RPMI7951 (cell line): ENCODE measurements at places on chromosomes 3 and 15. TPM values are rescaled to one million over a fixed set of nuclear protein-coding genes. Genes with fewer than 3 reads are reported as not detected.

The RASGRF1 gene
- 7.5 and 8.7 TPM in 2 replicates for total RNA-seq

The LARP6 gene
- 64.3 and 72.7 TPM in 2 replicates for total RNA-seq

The MASP1 gene
- not detected in 2 replicates for total RNA-seq

The TERC gene
- 45.8 and 88.5 TPM in 2 replicates for total RNA-seq

The CACNA2D2 gene
- total RNA-seq = under 0.01 TPM in 1 of 2 replicates, not detected in the other

The NAA50 gene
- 203 and 212 TPM in 2 replicates for total RNA-seq

The ARGFX gene
- total RNA-seq = not detected in 2 replicates

The DNAH12 gene
- total RNA-seq = 0.49 and 1.6 TPM in 2 replicates

The AP3B2 gene
- total RNA-seq = 1.4 and 1.7 TPM in 2 replicates

The ROBO1 gene
- total RNA-seq = 36.2 and 40.0 TPM in 2 replicates

The PIK3R4 gene
- 42.4 and 56.1 TPM in 2 replicates for total RNA-seq

The RTP3 gene
- total RNA-seq = not detected in 2 replicates

The ASB14 gene
- total RNA-seq = not detected in 2 replicates

The DALRD3 gene
- total RNA-seq = 46.4 and 54.9 TPM in 2 replicates

The PP2D1 gene
- not detected in 2 replicates for total RNA-seq

The HEG1 gene
- total RNA-seq = 27.4 and 29.3 TPM in 2 replicates

The GPR62 gene
- total RNA-seq = not detected in 2 replicates

The SYNM gene
- total RNA-seq = 6.6 and 7.3 TPM in 2 replicates

The ILDR1 gene
- not detected in 2 replicates for total RNA-seq

The MOBP gene
- total RNA-seq = not detected in 2 replicates

The TM4SF1 gene
- total RNA-seq = 87.2 and 94.1 TPM in 2 replicates

The STARD9 gene
- total RNA-seq = 4.4 and 5.9 TPM in 2 replicates

The NR1I2 gene
- total RNA-seq = 0.12 TPM in 1 of 2 replicates, not detected in the other

The ALDH1L1 gene
- total RNA-seq = not detected in 2 replicates

The SPINK8 gene
- total RNA-seq = not detected in 2 replicates

The P2RY14 gene
- not detected in 2 replicates for total RNA-seq

The LMAN1L gene
- total RNA-seq = not detected in 2 replicates

The CCDC13 gene
- 0.20 and 0.48 TPM in 2 replicates for total RNA-seq

The MYRIP gene
- not detected in 2 replicates for total RNA-seq

The CHSY1 gene
- total RNA-seq = 37.7 and 41.5 TPM in 2 replicates

The HRH1 gene
- 18.8 and 22.6 TPM in 2 replicates for total RNA-seq

The LYZL4 gene
- 1.5 and 1.6 TPM in 2 replicates for total RNA-seq

The GOLGA8N gene
- total RNA-seq = 0.49 and 0.72 TPM in 2 replicates
